ENCODE measurements at places on chromosomes 3 and 15.

DNA sequence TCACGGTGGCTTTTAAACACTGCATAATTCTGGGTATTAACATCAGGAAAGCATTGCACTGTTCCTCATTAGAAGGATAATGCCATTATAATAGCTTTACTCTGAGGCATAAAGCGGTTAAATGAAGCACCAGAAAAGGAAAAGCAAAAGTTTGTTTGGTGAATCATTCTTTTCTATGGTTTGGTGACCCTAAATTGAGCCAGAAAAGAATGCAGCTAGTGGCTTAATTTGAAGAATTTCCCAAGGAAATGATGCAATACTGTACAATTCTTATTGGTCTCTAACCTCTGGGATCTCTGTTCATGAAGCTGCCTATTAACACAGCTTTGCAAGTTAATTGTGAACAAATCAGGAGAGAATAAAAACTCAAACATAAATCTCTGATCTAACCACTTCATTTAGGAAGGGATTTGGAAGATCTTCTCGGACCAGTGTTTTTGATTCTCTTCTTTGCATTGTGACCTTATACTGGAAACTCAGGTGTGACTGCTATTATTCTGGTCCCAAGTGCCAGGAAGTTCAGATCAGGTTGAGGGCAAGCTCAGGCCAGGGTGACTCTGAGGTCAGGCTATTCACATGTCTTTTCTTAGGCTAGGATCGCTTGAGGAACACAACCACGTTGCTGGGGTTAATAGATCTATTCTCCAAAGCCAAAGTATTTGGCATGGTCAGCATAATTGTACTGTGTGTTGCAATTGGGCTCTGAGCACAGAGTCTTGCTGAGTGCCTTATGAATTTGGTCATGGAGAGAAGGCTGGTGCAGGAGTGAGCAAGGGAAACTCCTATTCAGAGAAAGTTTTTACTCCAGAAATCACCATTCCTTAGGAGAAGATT, 11.3 kb upstream of the DLG1 start:
- DNase-seq, result no peak

DNA sequence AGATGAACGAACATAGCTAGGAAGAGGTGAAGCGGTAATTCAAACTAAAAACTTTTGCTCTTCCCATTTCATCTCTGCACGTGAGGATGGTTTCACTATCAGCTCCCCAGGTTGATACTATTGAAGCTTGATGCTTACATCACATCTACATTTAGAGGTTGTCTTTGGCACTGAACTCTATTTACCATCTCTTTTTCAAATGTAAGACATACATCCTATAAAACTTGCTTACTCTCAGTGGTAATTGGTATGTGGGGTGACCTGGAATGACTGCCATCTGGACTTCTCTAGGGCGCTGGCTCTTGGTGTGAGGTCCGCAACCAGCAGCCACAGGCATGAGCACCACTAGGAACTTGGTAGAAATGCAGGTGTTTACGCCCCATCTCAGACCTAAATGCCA, 118.1 kb downstream of the AKAP13 start:
- no peak for DNase-seq

DNA sequence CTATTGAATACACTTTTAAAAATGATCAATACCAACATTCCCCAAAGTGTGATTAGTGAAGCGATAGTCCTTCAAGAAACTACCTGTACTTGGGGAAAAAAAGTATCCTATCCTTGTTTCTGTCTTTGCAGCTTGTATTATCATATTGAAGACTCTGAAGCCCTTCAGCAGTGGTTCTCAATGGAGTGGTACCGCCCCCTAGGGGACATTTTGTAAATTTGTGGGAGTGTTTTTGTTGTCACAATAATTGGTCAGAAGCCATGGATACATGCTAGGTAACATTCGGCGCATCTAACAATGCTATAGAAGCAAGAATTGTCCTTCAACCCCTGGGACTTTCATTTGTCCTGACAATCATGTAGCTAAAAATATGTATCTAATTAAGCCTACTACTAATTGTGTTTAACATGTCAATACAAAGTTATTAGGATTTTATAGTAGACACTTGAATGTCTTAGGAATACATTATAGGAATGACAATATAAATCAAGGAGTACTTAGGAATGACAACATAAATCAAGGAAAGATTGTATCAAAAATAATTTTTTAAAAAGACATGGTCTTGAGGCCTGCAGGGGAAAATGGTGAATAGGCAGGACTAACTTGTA, 53.7 kb downstream of the NMD3 start:
- DNase-seq, result no peak

GRCh38 chr3:99901200-99901926, 83.7 kb downstream of the CMSS1 start:
- DNase-seq, result no peak

DNA sequence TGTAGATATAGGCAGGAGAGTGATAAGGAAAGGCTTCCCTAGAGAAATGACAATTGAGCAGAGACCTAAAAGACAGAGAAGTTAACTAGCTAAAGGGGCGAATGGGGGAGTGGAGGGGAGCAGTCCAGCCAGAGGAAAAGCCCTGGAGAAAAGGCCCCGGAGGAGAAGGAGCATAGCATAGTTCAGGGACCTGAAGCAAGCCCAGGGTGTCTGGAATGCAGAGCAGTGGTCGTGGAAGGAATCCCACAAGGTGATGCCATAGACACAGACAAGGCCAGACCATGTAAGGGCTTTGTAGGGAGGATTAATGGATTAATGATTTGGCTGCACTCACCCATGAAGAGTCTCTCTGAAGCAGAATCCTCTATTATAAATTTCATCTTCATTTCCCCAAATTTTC, 45.8 kb upstream of the LRRN1 start:
- no peak for DNase-seq

DNA sequence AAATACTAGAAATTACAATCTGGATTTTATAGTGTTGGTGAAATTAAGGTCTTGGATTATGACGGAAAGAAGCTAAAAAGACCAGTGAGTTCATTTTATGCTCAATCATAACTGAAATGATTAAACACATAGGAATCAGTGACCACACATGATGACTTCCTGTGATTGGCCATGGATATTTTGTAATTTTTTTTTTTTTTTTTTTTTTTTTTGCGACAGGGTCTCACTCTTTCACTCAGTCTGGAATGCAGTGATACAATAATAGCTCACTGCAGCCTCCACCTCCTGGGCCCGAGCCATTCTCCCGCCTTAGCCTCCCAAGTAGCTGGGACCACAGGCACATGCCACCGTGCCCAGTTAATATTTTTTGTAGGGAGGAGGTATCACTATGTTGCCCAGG, 47.4 kb downstream of the PAQR5 start:
- DNase-seq, result no peak

DNA sequence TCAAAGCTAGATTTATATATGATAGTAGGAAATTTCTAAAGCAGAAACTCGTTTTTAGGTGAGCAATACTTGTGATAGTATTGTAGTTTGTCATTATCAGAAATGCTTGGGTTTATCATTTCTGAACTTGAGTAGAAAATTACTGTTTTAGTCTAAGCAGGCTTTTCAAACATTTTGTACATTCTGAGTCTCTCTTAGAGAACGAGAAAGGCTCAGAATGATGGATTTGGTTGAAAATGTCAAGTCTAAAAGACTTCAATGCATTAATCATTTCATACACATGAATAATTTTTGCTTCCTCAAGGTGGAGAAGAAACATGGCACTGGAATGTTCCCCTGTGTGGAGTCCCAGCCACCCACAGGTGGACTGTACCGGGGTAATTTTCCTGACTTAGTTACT, 387.1 kb downstream of the NAALADL2 start:
- no peak for DNase-seq

- no peak for DNase-seq
These were observed 36.1 kb upstream of the PFN2 start for GRCh38 chr3:150006794-150007193.

- peak; percentile 68 for DNase-seq
These were observed 61.3 kb downstream of the PPARG start for GRCh38 chr3:12349895-12350811.

Data from ascending aorta (tissue), 2 donors.